Kidney tubule cell (primary cell): ENCODE measurements at places on chromosomes 6 and 20.
A peak's percentile ranks its signal among the peaks of the same experiment; 100 is the strongest.

GRCh38 chr6:40543776-40544175 is 43.4 kb downstream of the LRFN2 start:
- peak; percentile 9 for DNase-seq

GRCh38 chr6:108438918-108439317 is 121.8 kb upstream of the FOXO3 start:
- no peak for DNase-seq

DNA sequence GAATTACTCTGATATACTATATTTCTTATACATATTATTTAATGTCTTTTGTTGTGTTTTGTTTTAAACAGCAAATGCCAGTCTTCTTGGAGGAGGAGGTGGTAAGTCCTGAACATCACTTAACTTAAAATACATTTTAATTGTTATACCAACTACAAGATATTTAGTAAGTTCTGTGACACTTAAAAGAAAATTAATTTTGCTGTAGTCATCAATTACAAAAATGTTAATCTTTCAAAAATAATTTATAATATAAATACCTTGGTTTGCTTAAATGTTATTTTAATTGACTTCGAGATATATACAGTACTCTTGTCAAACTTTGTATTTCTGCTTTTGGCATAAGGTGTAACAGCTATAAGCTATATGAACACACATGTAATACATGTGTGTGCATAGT is 156.0 kb upstream of the FLRT3 start:
- no peak for DNase-seq

DNA sequence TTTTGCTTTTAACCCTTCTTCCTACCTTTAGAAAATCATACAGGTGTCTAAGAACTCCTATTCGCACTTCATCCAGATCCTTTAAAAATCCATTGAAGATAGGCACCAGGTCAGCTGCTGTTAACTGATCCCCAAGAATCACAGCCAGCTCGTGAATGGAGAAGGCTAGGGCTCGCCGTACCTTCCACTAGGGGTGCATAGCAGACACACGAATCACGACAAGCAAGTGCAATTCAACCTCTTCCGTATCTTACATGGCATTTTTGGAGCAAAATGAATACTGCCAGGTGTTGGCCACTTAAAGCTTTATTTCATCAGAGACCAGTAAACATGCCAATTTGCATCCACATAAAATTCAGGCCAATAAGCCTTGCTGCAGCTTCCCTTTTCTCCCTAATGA is 10.8 kb upstream of the ANKRD60 start:
- DNase-seq, result no peak

- DNase-seq, result peak; percentile 6
Observed at GRCh38 chr6:74735304-74735703, 470.5 kb downstream of the COL12A1 start.

DNA sequence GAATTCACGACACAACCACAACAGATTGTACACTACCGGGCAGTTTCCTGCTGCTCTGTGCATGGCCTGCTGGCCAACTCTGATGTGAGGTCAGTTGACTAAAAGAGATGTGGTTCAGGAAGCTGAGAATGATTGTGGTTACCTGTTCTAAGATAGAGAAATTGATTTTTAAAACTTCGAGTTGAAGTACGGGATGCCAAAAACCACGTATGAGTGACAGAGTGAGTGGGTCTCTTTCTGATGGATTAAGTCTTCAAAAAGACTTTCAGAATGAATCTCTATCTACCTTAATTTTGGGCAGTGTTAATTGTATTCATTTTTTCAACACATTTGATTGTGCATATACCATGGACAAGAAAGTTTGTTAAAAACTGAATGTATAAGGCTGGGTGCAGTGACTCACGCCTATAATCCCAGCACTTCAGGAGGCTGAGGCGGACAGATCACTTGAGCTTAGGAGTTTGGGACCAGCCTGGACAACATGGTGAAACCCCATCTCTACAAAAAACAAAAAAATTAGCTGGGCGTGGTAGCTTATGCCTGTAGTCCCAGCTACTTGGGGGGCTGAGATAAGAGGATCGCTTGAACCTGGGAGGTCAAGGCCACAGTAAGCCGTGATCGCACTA is 121.2 kb downstream of the SGK1 start:
- no peak for DNase-seq

GRCh38 chr6:39113788-39114187 is 1.2 kb downstream of the SAYSD1 start:
- DNase-seq, result no peak

GRCh38 chr6:168937054-168937453 is 316.6 kb downstream of the THBS2 start:
- peak; percentile 22 for DNase-seq

DNA sequence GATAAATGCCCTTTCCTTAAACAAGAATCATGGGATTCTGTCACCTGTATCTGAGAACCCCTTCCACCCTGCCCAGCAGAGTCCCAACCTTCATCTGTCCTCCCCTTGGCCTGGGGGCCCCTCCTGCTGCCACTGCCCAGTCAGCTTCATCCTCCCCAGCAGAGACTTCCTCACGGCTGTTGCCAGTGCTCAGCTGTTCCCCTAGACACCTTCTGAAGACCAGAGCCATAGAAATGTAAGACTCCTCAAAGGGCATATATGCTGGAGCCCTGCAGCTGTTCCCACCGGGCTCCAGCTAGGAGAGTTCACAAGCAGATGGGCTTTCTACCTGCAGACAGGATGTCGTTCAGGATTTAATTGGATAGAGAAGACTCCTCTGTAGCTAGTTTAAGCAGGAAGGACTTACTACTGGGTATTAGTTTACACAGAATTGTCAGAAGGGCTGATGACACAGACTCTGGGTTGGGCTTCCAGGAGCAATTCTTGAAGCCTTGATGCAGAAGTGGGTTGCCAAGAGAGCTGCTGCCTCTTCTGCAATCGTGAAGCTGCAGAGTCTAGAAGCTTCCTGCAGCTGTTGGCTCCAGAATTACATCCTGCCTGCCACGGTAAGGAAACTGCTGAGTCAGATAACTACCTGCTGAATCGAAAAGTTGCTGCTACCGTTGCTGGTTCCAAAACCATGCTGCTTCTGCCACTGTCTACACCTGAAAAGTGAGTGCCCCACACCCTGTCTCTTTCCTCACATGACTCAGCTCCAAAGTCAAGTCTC is 57.1 kb upstream of the MLN start:
- no peak for DNase-seq

GRCh38 chr20:56362833-56363413 is 4.1 kb downstream of the FAM210B start:
- no peak for DNase-seq

GRCh38 chr20:52269321-52269720 is 77.7 kb upstream of the ZFP64 start:
- DNase-seq, result no peak

- no peak for DNase-seq
Observed at GRCh38 chr20:62280303-62280702, 22.5 kb upstream of the ADRM1 start.

DNA sequence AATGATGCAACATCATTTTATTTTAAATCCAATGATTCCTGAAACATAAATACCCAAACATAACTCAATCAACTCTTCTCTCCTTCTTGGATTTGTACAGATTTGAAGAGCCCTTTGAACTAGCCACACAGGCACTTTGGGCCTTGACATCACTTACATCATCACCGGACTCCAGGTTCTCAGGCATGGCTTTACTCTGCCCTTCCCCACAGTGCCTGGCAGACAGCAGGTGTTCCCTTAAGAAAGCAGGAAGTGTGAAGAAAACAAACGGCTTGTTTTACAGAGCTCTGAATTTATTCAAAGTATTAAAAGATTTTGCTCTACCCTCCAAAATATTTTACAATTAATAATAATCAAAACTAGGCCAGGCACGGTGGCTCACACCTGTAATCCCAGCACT is 54.8 kb upstream of the GCM1 start:
- no peak for DNase-seq

- DNase-seq, result no peak
Observed at GRCh38 chr20:56504373-56505005, 20.1 kb upstream of the FAM209A start.

DNA sequence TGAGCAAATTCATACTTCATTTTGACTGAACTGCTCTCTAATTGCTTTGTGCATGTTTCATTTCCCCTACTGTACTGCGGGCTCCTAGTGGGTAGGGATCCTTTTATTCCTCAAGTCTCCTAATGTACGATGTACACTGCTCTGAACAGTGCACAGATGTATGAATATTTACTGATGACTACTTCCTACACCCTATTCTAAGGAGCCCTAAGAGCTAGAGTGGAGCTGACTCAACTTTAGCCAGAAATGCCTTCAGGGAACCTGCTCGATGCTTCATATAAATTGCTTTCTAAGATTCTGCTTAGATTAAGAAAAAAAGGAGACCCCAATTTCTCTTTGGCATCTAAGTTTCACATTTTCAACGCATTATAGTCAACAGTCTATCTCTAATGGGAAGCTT is 47.6 kb upstream of the SPDEF start:
- no peak for DNase-seq

- DNase-seq, result peak; percentile 28
Observed at GRCh38 chr6:96522465-96523009, 931 bp downstream of the UFL1 start.

DNA sequence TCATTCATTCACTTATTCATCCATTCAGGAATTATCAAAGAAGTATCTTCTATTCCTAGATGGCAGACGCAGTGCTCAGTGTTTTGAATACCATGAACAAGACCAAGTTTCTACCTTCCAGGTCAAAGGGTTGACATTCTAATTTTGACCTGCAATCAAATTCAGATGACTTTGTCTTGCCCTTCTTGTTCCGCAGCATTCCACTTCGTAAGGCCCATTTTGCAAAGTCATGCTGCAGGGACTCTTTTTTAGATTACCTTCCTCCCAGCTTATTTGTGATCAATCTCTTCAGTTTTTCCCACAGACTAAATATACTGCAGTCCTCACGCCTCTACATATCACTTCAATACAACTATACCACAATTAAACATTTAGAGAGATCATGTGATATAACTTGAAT is 7.1 kb upstream of the TAAR1 start:
- DNase-seq, result no peak

DNA sequence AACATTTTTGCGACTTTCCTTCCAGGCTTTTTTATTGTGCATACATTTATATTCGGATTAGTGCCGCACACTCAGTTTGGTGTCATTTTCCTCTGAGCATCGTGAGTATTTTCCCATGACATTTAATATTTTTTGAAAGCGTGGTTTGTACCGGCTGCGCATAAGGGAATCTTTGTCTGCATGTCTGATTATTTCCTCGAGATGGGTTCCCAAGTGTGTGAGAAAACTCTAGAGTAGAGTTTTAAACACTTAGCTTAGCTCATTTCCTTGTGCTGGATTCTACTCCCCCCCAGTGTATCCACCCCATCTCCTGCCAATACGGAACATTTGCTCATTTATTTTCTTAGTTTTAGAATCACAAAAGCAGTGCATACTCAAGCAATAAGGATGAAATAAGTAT is 94.3 kb downstream of the CDC5L start:
- DNase-seq, result no peak

GRCh38 chr20:4289875-4290274 is 274.5 kb upstream of the RNF24 start:
- no peak for DNase-seq

- DNase-seq, result peak; percentile 57
Observed at GRCh38 chr6:32973144-32974015, 5.0 kb downstream of the BRD2 start.

DNA sequence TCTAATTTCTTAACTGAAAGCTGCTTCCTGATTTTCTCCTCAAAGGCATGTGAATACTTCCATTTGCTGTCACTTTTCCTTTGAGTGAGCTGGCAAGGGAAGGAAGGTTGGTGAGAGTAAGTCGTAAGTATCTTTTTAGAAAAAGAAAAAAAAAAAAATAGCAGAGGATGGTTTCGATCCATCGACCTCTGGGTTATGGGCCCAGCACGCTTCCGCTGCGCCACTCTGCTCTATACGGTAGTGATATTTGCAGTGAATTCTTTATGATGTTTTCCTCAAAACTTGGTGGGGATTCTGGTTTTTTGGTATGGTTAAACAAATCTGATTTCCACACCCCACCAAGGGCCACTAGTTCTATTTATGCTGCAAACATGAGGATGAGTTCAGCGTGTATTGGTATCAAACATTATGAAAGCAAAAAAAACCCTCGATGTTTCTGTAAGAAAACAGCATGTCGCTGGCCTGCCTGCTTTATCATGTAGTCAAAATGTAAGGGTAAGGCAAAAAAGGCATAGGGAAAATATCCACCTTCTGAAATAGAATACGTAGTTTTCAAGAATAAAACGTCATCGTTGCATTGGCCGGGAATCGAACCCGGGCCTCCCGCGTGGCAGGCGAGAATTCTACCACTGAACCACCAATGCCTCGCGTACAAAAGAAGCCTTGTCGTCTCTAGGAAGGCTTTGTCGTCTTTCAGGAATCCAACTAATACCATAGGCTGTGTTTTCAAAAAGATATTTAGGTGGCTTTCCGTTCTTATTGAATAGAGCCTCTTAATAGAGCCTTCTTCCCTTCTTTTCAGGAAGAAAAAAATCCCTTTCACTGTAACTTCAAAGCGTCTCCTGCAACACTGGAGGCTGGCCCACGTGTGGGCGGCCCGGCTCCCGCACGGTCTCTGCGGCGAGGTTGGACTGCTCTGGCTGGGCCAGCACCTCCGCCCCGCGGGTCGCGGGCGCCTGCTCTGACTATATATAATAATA is 9.6 kb downstream of the OR2B2 start:
- peak; percentile 87 for DNase-seq

GRCh38 chr6:111662794-111663593 is 57.3 kb upstream of the TRAF3IP2 start:
- DNase-seq, result no peak

- peak; percentile 42 for DNase-seq
Observed at GRCh38 chr6:107712665-107713551, 111.2 kb downstream of the SCML4 start.

DNA sequence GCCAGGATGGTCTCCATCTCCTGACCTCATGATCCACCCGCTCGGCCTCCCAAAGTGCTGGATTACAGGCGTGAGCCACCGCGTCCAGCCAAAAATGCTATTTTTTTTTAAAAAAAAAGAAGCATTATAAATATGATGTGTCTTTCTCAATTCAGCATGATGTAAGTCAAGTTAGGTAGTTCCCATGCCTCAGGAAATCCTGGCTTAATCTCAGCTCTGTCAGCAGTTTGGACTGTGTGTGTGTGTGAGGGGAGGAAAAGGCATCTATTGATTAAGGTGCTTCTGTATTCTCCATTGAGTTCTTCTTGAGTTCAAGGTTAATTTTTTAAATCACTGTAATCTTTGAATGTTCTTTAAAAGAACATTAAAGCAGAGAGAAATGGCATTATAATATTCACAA is 51.5 kb downstream of the GMDS start:
- DNase-seq, result no peak

DNA sequence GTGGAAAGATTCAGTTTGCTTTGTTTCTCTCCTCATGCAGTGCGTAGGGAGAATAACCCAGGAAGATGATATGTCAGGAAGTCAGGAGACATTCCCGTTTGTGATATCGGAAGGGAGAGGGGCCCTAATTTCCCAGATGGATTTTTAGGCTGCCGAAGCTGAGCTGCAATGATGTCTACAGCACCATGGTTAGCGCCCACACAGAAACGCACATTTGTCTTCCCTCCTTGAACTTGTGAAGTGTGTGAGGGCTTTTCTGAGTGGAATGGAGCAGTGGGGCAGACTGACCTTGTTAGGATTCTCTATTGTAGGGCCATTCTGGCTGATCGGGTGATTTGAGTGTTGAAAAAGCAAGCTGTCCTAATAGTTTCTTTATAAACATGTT is 191.3 kb upstream of the ARG1 start:
- no peak for DNase-seq

GRCh38 chr20:49203746-49204145 is 15.5 kb upstream of the DDX27 start:
- DNase-seq, result no peak
